Urothelium cell line (cell line): ENCODE measurements at places on chromosomes 2 and 18.

DNA sequence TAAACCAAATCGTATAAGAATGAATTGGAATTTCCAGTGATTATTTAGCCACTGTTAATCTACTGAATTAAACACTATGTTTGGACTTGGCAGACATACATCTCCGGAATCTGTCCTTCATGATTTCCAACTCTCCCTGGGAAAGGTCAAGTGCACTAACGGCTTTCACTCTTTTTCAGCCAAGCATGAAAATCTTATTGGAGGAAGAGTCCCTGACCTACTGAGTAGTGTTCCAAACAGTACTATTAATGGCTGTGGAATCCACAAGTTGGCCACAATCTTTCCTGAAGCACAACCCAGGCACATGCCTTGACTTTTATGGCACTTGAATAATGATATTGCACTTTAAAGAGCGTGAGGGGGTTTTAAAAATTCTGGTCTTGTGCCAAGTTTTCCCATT lies 318.9 kb upstream of the RND3 start:
- DNase-seq = no peak

- no peak for DNase-seq
These were observed 55.3 kb upstream of the KYNU start for GRCh38 chr2:142822190-142822589.

DNA sequence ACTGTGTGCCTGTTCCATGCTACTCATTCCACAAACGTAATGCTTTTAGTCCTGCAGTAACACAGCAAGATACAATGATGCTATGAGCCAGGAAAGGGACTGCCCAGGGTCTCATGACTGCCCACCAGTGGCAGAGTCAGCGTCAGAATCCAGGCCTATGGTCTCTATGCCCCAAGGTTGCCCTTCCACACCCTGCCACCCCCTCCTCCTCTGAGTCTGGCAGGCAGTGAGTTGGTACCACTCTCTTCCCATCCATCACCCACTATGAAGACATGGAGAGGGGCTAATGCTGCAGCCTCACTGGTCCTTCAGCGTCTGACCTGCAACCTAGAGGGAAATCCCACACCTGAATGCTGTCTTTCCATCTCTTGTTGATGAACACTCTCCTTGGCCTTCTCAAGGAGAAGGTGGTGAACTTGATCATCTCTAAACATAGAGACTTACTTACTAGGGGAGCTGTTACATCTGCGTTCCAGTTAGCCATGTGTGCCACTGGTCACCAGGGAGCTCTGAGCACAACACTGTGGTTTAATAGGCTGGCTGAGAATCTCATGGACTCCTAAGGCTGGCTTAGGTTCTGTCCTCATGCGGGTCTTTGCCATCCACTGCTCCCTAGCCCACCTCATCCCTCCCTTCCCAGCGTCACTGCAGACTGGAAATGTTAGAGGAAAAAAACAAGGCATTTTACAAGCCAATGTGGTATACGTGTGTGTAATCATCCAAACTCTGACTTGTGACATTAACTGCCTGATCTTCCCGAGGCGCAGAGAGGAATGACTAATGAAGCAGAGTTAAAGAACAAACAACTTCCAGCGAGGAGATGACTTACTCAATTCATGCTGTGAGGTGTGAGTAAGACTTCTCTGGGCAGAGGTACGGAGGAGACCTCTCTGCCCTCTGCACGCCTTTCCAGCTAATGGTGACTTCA lies 28.8 kb downstream of the STEAP3 start:
- peak; percentile 90 for DNase-seq

- no peak for DNase-seq
These were observed 156.3 kb downstream of the LAMA1 start for GRCh38 chr18:6961331-6961730.

DNA sequence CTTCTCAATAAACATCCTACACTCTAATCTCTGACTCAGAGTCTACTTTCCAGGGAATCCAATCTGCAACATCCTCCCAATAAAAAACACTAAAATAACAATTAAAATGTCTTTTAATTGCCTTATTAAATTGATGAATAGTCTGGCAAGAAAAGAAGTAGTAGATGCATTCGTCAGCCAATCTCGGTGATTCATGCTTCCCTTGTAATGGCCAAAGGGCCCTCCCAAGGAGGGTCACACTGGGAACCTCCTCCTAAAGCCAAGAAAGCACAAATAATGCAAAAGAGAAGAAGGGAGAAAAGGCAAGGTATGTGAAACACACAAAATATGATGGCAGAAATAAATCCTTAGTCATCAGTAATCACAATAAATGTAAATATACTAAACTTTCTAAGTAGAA lies 16.8 kb downstream of the ST8SIA5 start:
- no peak for DNase-seq

GRCh38 chr2:102442967-102443828 lies 20.2 kb downstream of the IL18RAP start:
- peak; percentile 37 for DNase-seq

- DNase-seq = no peak
These were observed 772.6 kb upstream of the FAM98A start for GRCh38 chr2:34371711-34372110.

GRCh38 chr18:49100226-49100968 lies 149.6 kb upstream of the SMAD7 start:
- peak; percentile 10 for DNase-seq

DNA sequence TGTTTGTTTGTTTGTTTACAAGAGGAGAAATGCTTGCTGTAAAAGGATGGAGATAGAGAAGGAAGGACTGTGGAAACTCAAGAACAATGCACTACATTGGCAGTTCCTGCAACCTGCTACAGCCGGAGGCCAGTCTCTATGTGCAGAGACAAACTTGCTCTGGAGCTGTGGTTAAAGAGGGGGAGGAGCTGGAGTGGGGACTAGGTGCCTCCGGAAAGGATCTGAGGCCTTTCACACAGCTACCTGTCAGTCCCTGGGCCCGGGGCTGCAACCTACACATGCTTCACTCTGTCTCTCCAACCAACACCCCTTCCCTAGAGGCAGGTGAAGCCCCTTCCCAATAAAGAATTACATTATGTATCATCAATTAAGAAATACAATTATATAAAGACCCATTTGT lies 1234.0 kb upstream of the ZEB2 start:
- DNase-seq = no peak

- peak; percentile 49 for DNase-seq
These were observed 2.4 kb upstream of the DTNA start for GRCh38 chr18:34707670-34708069.

GRCh38 chr2:52622266-52622665 lies 1145.3 kb upstream of the CHAC2 start:
- no peak for DNase-seq

- DNase-seq = no peak
These were observed 25.4 kb downstream of the MAP4K4 start for GRCh38 chr2:101722864-101723263.

DNA sequence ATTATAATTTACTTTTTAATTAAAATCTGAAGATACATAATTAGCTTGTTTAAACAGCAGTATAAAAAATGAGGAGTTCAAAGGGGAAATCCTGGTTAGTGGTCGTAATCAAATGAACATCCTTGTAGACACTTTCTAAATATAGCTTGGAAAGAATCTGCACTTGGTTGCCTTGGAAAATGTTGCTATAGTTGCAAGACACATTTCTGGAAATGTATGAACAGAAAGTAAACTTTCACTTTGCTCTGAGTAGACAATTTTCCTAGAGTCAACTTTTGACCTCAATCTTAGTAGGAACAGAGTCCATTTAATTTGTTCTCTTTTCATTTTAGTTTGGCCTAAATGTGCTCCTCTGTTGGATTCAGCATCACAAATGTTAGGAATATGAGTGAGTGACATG lies 38.3 kb downstream of the GCA start:
- DNase-seq = no peak

- DNase-seq = no peak
These were observed 50.8 kb downstream of the NCK2 start for GRCh38 chr2:105795575-105795934.

GRCh38 chr2:48440103-48440390 lies 89.9 kb upstream of the STON1 start:
- no peak for DNase-seq

DNA sequence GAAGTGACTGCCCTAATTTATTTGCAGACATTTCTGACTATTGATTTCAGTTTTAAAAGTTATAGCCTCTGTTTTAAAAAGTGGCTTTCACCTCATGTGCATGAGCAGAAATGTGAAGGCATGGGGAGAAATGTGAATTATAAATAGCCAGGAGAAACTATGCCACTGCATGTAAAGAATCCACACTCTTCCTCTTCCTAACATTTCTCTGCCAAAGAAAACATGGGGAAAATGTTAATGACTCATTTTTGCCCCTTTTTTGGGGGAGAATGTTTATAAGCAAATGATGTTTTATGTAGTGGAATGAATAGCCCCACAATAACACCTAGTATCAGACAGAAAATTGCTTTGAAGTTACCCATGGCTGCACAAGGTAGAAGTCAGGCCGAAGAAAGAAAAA lies 249.0 kb upstream of the TANK start:
- no peak for DNase-seq

DNA sequence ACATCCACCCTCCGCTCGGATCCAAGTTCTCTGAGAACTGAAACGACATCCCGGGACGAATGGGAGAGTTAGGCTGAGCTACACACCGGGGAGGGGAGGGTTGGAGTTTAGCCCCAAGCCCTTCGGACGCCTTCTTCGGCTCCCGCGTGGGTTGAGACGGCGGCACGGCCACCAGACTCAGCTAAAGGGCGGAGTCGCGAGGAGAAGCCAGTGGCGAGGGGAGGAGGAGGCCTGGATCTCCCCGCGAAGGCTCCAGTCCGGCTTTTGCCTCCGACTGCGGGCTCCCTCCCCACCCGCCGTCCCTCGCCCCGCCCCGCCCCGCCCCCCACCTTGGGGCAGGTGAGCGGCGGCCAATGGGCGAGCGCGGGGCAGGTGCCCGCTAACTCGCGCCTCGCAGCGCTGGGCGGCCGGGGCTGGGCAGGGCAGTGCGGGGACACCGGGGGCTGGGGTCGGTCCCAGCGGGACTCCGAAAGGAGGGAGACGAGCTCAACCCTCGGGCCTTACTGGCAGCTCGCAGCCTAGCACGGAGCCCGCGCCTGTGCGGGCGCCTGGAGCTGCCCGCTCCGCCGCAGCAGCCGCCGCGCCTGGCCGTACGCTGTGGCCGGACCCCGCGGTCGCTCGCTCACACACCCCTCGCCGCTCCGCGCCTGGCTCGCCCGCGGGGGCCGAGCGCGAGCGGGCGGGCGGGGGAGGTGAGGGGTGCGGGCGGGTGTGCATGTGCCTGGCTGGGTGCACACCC lies at the start of gene EMX1:
Gene EMX1, plus strand, starts transcription at position 382 of the 739 bp plus-strand sequence. Its CDS starts 334 bp downstream, at position 716.
- DNase-seq = peak; percentile 86

- no peak for DNase-seq
These were observed at the start of the genes ABCG5 and ABCG8 for GRCh38 chr2:43838560-43839267. Gene ABCG5, minus strand, starts transcription at chr2:43838839. Its CDS starts 160 bp downstream, at chr2:43838679. Gene ABCG8, plus strand, starts transcription at chr2:43838971. Its CDS starts 83 bp downstream, at chr2:43839054.

DNA sequence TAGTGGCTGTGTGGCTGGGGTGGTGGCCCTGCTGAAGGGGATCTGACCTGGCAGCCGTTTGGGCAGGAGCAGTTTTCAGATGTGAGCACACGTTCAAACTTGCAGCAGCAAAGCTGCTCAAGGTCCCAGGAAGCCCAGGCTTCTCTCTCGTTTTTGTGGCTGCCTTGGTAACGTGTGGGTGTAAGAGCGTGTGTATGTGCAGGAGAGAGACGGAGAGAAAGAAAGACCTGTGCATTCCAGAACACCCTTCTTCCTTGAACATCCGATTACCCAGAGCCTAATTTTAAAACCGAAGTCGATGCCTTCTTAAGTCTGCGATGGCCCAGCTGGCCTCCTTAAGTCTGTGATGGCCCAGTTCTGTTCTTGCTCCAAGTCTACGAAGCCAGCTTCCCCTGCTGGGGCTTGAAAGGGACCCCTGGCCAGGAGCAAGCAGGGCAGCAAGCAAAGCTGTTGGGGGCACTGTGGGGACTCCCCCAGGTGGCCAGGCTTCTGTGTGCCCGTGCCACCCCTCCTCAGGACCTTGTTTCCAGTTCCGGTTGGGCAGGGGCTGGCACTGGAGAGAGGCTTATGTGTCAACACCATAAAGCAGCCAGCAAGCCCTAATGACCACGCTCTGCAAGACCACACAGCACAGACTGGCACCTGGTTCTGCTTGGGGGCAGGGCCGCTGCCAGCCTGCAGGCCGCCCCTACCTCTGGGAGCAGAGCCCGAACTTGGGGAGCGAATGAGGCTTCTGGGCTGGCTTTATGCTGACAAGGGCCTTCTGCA lies 55.8 kb upstream of the ALPP start:
- no peak for DNase-seq

DNA sequence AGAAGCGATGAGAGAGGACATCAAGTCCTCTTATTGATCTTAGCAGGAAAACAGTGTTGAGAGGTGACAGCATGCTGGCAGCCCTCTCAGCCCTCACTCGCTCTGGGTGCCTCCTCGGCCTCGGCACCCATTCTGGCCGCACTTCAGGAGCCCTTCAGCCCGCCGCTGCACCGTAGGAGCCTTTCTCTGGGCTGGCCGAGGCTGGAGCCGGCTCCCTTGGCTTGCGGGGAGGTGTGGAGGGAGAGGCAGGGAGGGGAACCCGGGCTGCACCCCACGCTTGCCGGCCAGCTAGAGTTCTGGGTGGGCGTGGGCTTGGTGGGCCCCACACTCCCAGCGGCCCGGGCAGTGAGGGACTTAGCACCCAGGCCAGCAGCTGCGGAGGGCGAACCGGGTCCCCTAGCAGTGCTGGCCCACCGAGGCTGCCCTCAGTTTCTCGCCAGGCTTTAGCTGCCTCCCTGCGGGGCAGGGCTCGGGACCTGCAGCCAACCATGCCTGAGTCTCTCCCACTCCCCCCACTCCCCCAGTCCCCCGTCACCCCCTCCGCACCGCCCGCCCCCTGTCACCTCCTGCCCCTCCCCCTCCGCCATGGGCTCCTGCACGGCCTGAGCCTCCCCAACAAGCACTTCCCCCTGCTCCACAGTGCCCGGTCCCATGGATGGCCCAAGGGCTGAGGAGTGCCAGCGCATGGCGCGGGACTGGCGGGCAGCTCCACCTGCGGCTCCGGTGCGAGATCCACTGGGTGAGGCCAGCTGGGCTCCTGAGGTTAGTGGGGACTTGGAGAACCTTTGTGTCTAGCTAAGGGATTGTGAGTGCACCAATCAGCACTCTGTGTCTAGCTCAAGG lies 8.4 kb downstream of the FAP start:
- DNase-seq = no peak

GRCh38 chr2:200411831-200412230 lies 98.0 kb downstream of the KCTD18 start:
- no peak for DNase-seq

DNA sequence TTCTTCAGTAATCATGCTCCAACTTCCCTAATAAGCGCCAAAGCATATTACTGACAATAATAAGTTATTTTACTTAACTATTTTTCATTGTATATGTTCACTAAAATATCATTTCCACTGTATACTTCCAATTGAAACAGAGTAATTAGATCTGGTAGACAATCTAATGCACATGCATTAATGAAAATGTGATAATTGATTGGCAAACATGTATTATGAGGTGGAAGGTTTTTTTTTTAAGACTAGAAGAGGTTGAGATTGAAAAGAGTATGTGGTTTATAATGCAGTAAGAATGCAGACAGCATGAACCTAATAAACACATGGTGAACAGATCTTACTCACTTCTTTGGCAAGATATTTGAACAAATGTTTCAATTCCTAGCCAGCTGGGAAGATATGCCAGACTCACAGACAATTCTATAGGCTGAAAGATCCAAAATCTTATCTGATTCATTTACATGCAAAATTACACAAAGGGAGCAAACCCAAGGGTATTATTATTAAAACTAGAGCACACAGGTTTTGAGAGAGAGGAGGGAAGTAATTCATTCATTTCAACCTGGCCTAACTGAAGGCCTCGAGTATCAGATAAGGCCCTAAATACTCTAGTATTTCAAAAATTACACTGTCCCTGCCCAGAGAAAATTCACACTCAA lies 2.8 kb downstream of the NCKAP1 start:
- no peak for DNase-seq
